Activated T-helper 2 cell treated with anti-CD3 and anti-CD28 coated beads, Interferon-gamma antibody, Interleukin-2, Interleukin-4, amounts not matched to agents 10 μg/mL and 5 μg/mL and 100 μg/mL, durations not matched to agents 14 hours and 24 hours and 36 hours (primary cell): ENCODE measurements at places on chromosomes 2 and 18. TPM values are rescaled to one million over a fixed set of nuclear protein-coding genes. Genes with fewer than 3 reads are reported as not detected.

The FSHR gene
- not detected in 2 replicates for total RNA-seq

The DHRS9 gene
- 3.3 and 3.6 TPM in 2 replicates for total RNA-seq

The OTOS gene
- total RNA-seq: not detected in 2 replicates

The MARCHF4 gene
- not detected in 2 replicates for total RNA-seq

The FIGN gene
- not detected in 2 replicates for total RNA-seq

The NOL4 gene
- total RNA-seq: not detected in 2 replicates

The PRKAG3 gene
- not detected in 2 replicates for total RNA-seq

The KRTCAP3 gene
- 6.2 and 7.5 TPM in 2 replicates for total RNA-seq

The TNFAIP6 gene
- not detected in 2 replicates for total RNA-seq

The CNDP1 gene
- 0.09 TPM in 2 replicates for total RNA-seq

The ITPRIPL1 gene
- 44.8 and 45.0 TPM in 2 replicates for total RNA-seq

The METTL21A gene
- 32.1 and 35.1 TPM in 2 replicates for total RNA-seq

DNA sequence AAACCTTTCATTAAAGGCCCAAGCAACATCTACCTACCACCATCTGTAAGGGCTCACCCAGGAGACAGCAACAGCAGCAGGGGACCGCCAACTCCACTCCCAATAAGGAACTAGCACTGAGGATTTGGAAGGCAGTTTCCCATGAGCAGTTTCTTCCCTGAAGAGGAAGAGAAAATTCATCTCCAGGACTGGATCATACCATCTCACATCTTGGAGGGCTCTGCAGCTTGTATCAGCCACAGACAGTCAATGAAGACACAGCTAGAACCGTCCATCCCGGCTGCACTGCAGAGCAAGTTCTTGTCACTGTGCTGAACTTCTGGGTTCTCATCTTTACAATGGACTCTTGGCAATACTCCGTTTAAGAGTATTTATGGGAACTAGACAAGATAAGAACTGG is 2.8 kb upstream of the GYPC start:
- DNase-seq: no peak
- H3K27me3 ChIP-seq: no peaks in the 10 kb centered on the region
- H3K4me3 ChIP-seq: no peak overlapping the region
- peaks cover 15% of the 10 kb centered on the region for H3K36me3 ChIP-seq
- no peak overlapping the region for H3K27ac ChIP-seq

- H3K4me1 ChIP-seq: no peaks in the 10 kb centered on the region
- no peak overlapping the region for H3K4me3 ChIP-seq
- no peak for DNase-seq
- H3K36me3 ChIP-seq: no peaks in the 10 kb centered on the region
These were observed 209.3 kb downstream of the HAUS1 start for GRCh38 chr18:46313521-46313920.

GRCh38 chr2:21757805-21758430 is 634.1 kb downstream of the TDRD15 start:
- no peaks in the 10 kb centered on the region for H3K27me3 ChIP-seq
- H3K4me3 ChIP-seq: no peak overlapping the region
- H3K4me1 ChIP-seq: no peaks in the 10 kb centered on the region
- H3K27ac ChIP-seq: no peak overlapping the region
- no peak for DNase-seq

DNA sequence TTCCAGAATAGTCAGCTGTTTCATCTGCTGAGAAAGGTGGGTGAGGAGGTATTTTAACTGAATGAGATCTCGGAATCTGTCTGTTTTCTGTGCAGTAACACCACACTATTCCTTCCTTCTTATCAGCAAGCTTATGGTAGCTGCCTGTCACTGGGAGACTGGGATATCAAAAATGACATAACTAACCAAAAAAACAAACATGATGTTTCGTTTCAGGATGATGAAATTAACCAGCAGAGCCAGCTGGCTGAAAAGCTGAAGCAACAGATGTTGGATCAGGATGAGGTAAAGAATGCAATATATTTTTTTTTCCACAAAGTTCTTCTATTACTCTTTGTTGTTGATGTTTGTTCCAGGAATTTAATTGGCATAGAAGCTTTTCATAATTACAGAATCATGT is 59.8 kb upstream of the LYPD6B start:
- H3K27ac ChIP-seq: no peak overlapping the region
- no peaks in the 10 kb centered on the region for H3K4me1 ChIP-seq
- H3K36me3 ChIP-seq: peaks cover 8% of the 10 kb centered on the region
- no peaks in the 10 kb centered on the region for H3K27me3 ChIP-seq
- no peak overlapping the region for H3K4me3 ChIP-seq

- H3K4me3 ChIP-seq: no peak within 1 kb of the TSS
- no peak within 1 kb of the TSS for H3K27ac ChIP-seq
- H3K4me1 ChIP-seq: no peaks in the 10 kb centered on the region
These were observed at the start of gene TWIST2 for GRCh38 chr2:238847841-238848690. TSS of gene TWIST2 (plus strand) at chr2:238848085. CDS start at chr2:238848216, 131 bp downstream.

DNA sequence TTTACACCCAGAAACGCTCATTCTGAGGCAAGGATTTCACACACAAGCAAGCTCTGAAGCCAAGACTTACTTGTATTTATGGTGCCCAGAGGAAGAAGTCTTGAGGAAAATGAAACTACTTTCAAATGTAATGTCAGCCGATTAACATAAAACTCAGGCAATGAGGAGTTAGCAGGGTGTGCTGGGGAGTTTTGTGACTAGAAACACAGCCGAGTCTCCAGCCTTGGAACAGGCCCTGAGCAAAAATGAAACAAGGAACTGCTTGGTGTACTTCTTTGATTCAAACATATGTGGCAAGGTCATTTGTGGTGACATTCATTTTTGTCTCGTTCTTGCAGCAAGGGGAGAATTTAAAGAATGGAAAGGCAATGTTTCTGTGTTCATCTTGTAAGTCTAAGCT is 4.5 kb downstream of the DYTN start:
- peaks cover 12% of the 10 kb centered on the region for H3K27me3 ChIP-seq
- DNase-seq: no peak
- H3K36me3 ChIP-seq: no peaks in the 10 kb centered on the region
- no peak overlapping the region for H3K4me3 ChIP-seq
- H3K4me1 ChIP-seq: peaks cover 2% of the 10 kb centered on the region

DNA sequence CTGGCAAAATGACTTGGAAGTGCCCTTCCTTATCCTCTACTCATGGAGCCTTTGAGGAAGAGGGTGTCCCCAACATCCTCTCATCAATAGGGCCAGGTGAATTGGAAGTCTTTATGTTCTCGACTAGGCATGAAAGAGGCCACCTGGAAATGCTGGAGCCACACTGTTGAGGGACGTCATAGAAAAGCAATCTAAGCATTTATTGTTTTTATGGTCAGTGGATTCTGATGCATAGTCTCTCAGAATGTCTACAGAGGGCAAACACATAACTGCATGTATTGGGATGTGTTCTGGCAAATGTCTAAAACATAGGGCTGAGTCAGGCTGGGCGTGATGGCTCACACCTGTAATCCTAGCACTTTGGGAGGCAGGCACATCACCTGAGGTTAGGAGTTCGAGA is 246.6 kb upstream of the SP5 start:
- H3K27me3 ChIP-seq: no peaks in the 10 kb centered on the region

DNA sequence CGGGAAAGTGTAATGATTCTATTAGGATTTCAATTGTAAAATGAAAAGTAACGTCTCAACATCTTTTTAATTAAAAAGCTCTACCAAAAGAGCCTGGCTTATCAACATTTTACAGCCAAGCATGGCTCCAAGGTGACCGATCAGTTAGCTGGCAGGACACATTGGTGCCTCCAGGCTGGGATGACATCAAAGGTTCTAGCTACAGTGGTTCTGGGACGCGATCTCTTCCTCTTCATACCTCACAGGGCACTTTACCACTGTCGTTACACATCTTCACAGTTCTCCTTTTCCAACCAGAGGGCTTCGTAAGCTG is 693 bp downstream of the ORC2 start:
- peaks cover 49% of the 10 kb centered on the region for H3K4me1 ChIP-seq
- H3K27ac ChIP-seq: peak overlapping the region; percentile 86

DNA sequence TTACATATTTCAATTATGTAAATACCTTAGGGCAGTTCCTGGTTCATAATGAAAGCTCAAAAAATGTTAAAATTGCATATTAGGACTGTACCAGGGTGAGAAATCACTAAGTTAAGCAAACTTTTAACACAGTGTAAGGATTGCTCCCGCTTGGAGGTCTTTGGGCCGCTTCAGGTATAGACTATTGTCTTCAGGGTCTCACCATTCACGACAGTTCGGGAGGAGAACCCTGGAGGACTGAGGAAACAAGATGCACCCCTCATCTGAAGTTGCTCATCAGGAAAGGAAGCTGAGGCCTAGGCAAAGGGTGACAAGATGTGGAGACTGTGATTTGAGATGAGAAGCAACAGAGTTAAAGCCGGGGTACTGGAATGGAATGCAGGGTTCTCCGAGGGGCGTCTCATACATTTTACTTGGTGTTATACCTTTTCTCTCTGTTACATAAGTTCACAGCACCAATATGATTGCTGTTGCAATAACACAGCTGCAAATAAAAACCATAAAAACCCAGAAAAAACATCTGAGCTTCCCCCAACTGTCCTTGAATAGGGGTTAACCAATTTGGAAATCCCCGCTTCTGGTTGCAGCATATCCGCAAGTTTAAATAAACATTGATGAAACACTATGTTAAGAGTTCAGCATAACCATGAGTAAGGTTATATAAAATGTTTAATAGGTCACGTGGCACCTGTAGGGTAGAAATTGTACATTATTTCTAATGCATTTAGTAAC is 40.1 kb downstream of the FBXO48 start:
- H3K4me1 ChIP-seq: peaks cover 2% of the 10 kb centered on the region
- H3K27ac ChIP-seq: no peak overlapping the region
- no peak for DNase-seq
- peaks cover 9% of the 10 kb centered on the region for H3K27me3 ChIP-seq
- no peaks in the 10 kb centered on the region for H3K36me3 ChIP-seq

DNA sequence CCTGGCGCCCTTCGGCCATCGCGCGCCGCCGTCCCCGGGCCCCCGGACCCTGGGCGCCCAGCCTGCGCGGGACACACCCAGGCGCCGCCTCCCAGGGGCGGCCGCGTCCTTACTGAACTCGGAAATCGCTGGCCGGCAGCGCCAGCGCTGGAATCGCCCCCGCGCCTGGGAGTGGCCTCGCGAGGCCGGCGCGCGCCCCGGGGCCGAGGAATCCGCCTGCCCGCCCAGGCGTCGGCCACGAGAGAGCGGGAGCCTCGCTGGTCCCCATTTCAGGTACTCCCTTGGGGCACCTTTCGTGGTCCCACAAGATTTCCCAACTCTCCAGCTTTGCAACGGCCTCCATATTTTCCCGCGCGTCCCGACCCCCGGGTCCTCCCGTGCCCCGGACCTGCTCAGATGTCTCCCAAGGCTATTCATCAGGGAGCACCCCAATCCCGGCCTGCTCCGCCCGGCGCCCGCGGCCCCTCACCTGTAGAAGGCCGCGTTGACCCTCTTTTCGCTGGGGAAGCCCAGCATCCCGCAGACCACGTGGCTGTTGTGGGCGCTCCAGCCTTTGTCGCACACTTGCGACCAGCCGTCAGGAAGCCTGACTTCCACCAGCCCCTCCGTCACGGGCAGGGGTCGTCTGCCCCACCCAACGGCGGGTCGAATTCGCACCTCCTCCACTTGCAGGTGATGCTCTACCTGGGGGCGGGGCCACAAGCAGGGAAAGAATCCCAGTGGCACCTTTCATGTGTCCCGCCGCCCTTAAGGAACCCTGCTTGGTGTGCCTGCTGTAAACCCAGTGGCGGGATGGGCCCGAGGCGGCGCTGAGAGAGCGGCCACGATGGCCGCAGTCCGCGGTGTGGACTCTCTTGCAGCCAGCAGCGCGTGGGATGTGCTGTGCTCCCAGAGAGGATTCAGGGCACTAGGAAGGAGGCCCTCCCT is 4.6 kb downstream of the LOXL3 start:
- peaks cover 29% of the 10 kb centered on the region for H3K27me3 ChIP-seq
- no peaks in the 10 kb centered on the region for H3K36me3 ChIP-seq
- peak overlapping the region; percentile 33 for H3K27ac ChIP-seq
- peak overlapping the region; percentile 79 for H3K4me3 ChIP-seq

- H3K27ac ChIP-seq: no peak overlapping the region
- H3K4me1 ChIP-seq: no peaks in the 10 kb centered on the region
- no peaks in the 10 kb centered on the region for H3K27me3 ChIP-seq
- no peak for DNase-seq
These were observed 441.2 kb upstream of the ZNF804A start for GRCh38 chr2:184157141-184157540.

DNA sequence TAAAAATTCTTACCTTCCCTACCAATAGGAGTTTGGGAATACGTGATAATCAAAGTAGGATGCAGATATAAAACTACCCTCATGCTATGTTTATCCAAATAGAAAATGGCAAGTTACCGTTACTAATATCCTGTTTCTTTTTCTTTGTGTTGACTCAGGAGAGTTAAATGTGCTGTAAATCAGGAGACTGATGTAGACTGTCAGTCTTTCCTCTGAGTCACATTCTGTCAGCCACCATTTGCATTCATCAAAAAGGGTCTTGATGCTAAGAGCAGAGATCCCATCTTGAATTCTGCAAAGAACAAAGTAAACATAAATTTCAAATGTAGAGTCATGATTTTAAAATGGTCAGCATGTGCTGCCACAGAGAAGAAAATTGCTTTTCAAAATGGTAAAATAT is 712.8 kb downstream of the SOCS6 start:
- no peak overlapping the region for H3K27ac ChIP-seq
- H3K4me1 ChIP-seq: no peaks in the 10 kb centered on the region
- no peak overlapping the region for H3K4me3 ChIP-seq

- H3K36me3 ChIP-seq: peaks cover 22% of the 10 kb centered on the region
- no peaks in the 10 kb centered on the region for H3K4me1 ChIP-seq
- H3K4me3 ChIP-seq: no peak overlapping the region
- no peaks in the 10 kb centered on the region for H3K27me3 ChIP-seq
These were observed 47.1 kb downstream of the HS6ST1 start for GRCh38 chr2:128271597-128271910.

GRCh38 chr18:55781481-55781957 is 193.5 kb upstream of the TCF4 start:
- H3K27ac ChIP-seq: no peak overlapping the region
- H3K4me3 ChIP-seq: no peak overlapping the region
- H3K27me3 ChIP-seq: peaks cover 51% of the 10 kb centered on the region
- DNase-seq: no peak
- H3K36me3 ChIP-seq: no peaks in the 10 kb centered on the region
- peaks cover 12% of the 10 kb centered on the region for H3K4me1 ChIP-seq

DNA sequence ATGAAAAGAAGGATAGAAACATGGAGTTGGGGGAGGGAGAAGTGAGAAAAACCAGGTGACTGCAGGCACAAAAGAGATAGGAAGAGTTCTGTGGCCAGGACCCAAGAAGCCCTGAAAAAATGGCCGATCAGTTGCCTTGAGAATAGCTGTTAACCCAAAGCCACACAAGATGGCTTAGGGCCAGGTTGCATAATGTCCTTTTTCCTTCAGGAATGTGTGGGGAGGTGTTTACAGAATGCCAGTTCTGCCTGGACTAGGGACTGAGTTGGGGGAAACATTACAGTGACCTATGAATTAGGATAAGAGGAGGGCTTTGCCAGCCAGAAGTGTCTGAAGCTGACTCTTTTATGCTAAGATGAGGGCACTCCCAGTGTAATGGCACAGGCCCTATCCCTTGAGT is 17.1 kb downstream of the FAM110C start:
- no peak overlapping the region for H3K4me3 ChIP-seq
- peaks cover 17% of the 10 kb centered on the region for H3K36me3 ChIP-seq
- peaks cover 74% of the 10 kb centered on the region for H3K4me1 ChIP-seq
- DNase-seq: no peak

GRCh38 chr2:72010647-72011369 is 136.9 kb downstream of the CYP26B1 start:
- no peak overlapping the region for H3K27ac ChIP-seq
- no peaks in the 10 kb centered on the region for H3K4me1 ChIP-seq
- H3K36me3 ChIP-seq: no peaks in the 10 kb centered on the region
- DNase-seq: no peak

- no peak overlapping the region for H3K4me3 ChIP-seq
- no peak overlapping the region for H3K27ac ChIP-seq
- no peaks in the 10 kb centered on the region for H3K36me3 ChIP-seq
- H3K4me1 ChIP-seq: no peaks in the 10 kb centered on the region
- DNase-seq: no peak
These were observed 801.0 kb downstream of the LRRTM4 start for GRCh38 chr2:76721226-76721625.
